Activated naive CD4-positive, alpha-beta T cell (primary cell): ENCODE measurements at places on chromosomes 4 and X.

- DNase-seq, result no peak
These were observed 17.5 kb upstream of the IGSF1 start for GRCh38 chrX:131306601-131307000.

- DNase-seq, result no peak
These were observed 9.9 kb downstream of the VEGFC start for GRCh38 chr4:176782794-176783193.

DNA sequence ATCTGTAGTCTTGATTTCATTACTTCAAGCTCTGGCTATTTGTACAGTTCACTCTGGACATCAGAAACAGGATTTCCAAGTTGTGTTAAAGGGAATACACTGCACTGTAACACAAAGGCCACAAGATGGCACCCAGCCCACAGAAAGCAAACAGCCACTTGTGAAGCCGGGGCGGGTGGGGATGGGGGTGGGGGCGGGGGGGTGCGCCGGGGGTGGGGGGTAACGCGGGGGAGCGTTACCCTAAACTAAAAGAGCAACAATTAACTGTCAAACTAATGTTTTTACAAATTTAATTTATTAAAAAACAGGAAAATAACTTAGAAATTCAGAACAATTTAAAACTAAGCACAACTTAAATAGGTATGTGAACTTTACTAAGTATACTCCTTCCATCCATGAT lies 27.3 kb downstream of the PRDX4 start:
- peak; percentile 11 for DNase-seq

GRCh38 chr4:151719956-151720334 lies 40.9 kb downstream of the GATB start:
- DNase-seq, result no peak

DNA sequence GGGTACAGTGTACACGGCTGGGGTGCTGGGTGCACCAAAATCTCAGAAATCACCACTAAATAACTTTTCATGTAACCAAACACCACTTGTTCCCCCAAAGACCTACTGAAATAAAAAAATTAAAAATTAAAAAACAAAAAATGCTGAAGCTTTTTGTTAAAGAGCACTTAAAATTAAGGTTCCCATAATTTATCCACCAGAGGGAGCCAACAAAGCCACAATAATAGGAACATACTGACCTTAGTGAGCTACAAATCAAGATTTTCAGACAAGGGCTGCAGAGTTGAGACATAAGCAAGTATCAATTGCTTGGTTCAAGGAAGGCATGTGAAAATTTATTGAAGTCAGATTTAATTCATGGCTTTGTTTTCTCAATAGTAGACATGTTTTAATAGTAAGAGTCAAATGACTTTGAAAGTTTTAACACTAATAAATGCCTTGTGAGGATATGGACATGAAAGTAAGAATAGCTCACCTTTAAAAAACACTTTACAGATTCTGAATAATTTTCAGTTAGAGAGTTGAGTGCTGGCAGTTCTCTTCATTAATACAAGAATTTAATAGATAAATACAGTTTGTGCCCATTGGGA lies 43.0 kb upstream of the SCOC start:
- no peak for DNase-seq

DNA sequence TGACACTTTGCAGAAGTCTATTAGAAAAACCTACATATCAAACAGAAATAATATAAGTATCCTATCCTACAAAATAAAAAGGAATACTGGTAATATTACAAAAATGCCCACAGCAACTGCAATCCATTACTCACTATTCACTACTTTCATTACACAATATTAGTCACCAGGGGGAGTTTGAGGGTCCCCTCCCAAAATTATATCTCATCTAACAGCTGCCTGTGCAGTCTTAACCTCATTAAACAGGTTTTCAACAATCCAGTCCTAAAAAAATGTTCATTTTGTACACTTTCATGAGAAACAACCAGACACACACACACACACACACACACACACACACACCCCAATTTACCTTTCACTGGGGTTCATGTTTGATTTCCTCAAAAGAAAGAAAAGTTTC lies 2.9 kb downstream of the CLOCK start:
- DNase-seq, result no peak

- no peak for DNase-seq
These were observed 195.0 kb upstream of the CLNK start for GRCh38 chr4:10879411-10880110.

GRCh38 chr4:186765138-186765537 lies 41.5 kb upstream of the FAT1 start:
- DNase-seq, result no peak

- no peak for DNase-seq
These were observed 164.0 kb upstream of the RASGEF1B start for GRCh38 chr4:81635739-81636138.

- DNase-seq, result no peak
These were observed 301.9 kb upstream of the RASGEF1B start for GRCh38 chr4:81773557-81773956.

GRCh38 chrX:133640161-133641015 lies 225.1 kb upstream of the GPC4 start:
- no peak for DNase-seq

- DNase-seq, result no peak
These were observed 23.5 kb upstream of the SLC34A2 start for GRCh38 chr4:25632135-25632534.

- no peak for DNase-seq
These were observed 252.3 kb upstream of the RASGEF1B start for GRCh38 chr4:81723927-81724587.

GRCh38 chrX:140360284-140360683 lies 144.6 kb downstream of the SOX3 start:
- no peak for DNase-seq

DNA sequence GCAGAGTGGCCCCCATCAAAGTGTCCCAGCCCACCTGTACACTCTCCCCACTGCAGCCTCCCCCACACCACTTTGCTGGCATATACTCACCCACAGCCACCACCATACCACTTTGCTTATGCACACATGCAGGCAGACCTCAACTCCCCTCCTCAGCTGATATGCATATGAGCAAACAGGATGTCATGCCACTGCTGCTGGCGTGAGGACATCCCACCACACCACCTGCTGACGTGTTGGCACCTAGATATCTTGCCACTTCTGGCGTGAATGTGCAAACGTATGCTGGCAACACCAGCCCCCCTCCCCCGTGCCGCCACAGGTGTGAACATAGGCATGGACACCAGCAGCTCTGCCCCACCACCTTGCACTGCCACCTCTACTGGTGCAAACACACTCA lies 22.4 kb upstream of the MAGEA8 start:
- no peak for DNase-seq

- no peak for DNase-seq
These were observed 53.1 kb upstream of the GLRA2 start for GRCh38 chrX:14476205-14476604.

GRCh38 chrX:76977452-76977851 lies 469.7 kb upstream of the FGF16 start:
- DNase-seq, result no peak

DNA sequence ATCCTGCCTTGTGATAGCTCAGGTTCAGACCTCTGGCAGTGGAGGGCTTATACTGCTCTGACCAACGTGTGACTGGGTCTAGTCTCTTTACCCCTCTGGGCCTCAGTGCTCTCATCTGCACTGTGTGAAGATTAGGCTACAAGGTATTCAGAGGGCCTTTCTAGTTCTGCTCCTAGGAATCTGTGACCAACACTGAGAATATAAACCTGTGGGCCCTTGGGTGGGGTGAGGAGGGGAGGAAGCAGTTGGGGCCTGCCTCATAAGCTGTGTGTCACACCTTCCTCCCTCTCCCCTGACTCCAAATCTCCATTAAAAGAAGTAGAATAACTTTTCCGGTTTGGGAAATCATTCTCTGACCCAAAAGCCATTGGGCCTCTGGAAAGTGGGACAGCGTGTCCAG lies 66.3 kb upstream of the MSN start:
- DNase-seq, result no peak

- no peak for DNase-seq
These were observed 467.0 kb upstream of the DIPK2B start for GRCh38 chrX:45667666-45668065.

DNA sequence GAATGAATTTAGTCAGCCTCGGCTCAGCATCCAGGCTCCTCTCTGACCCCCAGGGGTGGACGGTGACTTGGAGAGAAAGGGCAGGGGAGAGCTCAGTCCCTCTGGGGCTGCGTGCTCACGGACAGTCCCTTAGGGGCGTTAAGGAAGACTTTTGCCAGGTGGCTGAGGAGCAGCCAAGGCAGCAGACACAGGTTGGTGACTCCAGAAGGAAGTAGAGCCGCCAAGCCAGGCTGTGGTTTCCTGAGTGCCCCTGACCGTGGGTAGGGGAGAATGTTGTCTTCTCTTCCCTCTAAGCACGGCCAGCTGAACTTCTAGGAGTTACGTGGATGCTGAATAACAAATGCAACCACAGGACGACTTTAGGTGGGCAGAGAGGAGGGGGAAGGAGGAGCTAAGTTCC lies 91.0 kb upstream of the MTM1 start:
- DNase-seq, result no peak

DNA sequence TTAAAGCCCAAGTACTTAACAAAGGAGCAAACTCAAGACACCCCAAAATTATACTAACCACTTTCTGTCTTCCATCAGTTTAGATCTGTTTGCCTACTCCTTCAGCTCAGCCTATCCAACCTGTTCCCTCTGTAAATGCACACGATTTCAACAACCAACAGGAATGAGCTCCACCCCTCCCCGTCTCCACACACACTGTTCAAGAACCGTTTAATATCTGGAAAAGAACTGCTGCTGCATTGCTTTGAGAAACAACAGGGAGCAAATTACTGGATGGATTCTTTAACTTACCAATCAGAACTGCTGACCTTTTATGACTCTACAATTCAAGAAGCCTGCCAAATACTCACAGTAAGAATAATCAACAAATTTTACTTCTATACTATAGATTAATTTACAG lies 87.0 kb downstream of the FBXW7 start:
- DNase-seq, result no peak

GRCh38 chr4:123836851-123837595 lies 440.4 kb downstream of the SPRY1 start:
- DNase-seq, result no peak

- no peak for DNase-seq
These were observed 31.8 kb upstream of the ACSL1 start for GRCh38 chr4:184857441-184858121.

DNA sequence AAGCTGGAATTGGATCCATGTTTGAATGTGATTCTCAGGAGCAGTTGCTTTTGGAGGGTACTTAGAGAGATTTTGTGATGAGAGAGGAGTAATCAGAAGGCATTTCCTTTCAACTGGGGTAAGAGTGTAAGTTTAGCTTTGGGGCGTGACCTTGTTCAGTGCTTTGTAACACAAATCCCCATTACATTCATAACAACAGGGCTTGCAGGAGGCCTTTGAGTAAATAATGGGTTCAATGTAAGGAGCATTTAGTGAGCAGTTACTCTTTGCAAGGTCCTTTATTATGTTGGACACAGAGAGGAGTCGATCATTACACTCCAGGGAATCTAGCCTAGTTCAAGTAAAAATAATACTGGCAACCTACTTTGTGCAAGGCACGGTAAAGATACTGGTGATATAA lies 74.0 kb upstream of the AFF2 start:
- no peak for DNase-seq

DNA sequence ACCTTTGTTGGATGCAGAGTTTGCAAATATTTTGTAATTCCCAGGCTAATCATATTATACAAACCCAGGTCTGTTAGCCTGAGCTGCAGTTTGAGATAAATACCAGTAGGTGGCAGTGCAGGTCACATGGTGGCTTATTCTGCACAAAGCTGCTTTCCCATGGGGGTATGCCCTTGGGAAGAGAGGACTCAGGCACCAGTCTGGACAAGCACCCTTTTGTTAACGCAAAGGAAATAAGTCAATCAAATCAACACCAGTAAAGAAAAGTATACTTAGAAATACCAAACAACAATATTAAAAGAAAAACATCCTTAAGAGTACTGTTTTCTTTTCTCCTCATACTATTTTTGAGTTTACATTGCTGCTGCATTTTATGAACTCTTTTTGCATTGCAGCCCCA lies 389.0 kb upstream of the ZFP42 start:
- DNase-seq, result no peak

DNA sequence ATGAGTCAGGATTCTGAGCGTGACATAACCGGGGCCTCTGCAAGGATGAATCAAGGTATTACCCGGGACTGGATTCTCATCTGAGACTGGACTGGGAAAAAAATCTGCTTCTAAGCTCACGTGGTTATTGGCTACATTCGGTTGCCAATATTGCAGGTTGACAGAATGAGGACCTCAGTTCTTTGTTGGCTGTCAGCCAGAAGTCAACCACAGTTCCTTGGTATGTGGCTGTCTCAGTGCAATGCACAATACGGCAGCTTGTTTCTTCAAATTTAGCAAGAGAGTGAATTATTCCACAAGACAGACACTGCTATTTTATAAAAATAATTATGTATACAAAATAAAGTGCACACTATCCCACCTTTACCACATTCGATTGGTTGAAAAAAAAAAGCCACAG lies 424.2 kb downstream of the KLHL4 start:
- DNase-seq, result no peak

- no peak for DNase-seq
These were observed 115.7 kb upstream of the GATB start for GRCh38 chr4:151876381-151876988.

DNA sequence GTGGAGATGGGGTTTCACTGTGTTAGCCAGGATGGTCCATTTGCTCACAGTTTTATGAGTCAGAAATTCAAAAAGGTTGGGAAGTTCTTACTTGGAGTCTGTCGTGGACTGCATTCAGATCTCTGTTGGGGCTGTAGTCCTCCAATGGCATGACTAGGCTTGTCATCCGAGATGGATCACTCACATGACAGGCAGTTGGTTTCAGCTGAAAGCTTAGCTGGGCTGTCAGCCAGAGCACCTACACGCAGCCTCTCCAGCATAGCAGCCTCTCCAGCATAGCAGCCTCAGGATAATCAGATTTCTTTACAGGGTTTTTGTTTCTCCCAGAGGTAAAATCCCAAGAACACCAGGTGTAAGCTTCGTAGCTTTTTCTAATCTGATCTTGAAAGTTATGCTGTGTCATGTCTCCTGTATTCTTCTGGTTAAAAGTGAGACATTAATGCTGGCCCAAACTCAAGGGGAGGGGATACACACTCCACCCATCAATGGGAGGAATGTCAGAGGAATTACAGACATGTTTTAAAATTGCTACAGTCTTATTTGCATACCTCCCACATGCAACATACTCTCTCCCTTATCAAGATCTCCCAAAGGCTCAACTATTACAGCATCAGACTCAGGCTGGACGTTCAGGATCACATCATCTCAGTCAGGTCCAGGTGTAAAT lies 31.6 kb upstream of the SOD3 start:
- DNase-seq, result no peak

DNA sequence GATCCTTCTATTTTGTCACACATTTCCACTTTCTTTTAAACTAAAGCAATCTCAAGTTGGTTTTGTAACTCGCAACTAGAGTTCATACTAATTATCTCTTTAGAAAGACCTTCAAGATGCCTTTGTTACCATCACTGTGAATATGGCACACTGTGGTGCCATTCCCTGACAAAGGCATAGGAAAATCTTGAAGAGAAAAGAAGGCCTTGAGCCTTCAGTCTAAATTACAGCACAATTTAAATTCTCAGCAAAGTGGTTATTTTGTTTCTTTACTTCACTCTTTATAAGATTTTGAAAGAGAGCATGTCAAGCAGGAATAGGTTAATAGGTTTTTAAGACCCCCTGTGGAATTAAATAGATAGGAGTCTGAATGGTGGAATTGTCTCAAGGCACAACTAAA lies 89.0 kb upstream of the BANK1 start:
- DNase-seq, result no peak

- DNase-seq, result no peak
These were observed 12.7 kb downstream of the MAML3 start for GRCh38 chr4:140141210-140141835.
